Naive thymus-derived CD8-positive, alpha-beta T cell (primary cell): ENCODE measurements at places on chromosomes 12 and 14. TPM values are rescaled to one million over a fixed set of nuclear protein-coding genes. Genes with fewer than 3 reads are reported as not detected.

Gene EIF5
- 375 TPM for total RNA-seq

GRCh38 chr12:99271071-99271470, 376.5 kb upstream of the GARIN6 start:
- H3K27me3 ChIP-seq, result no peaks in the 10 kb centered on the region
- no peak for DNase-seq
- H3K27ac ChIP-seq, result no peak overlapping the region
- H3K4me1 ChIP-seq, result no peaks in the 10 kb centered on the region
- no peak overlapping the region for H3K4me3 ChIP-seq

Gene GPR132
- 36.3 TPM for total RNA-seq

DNA sequence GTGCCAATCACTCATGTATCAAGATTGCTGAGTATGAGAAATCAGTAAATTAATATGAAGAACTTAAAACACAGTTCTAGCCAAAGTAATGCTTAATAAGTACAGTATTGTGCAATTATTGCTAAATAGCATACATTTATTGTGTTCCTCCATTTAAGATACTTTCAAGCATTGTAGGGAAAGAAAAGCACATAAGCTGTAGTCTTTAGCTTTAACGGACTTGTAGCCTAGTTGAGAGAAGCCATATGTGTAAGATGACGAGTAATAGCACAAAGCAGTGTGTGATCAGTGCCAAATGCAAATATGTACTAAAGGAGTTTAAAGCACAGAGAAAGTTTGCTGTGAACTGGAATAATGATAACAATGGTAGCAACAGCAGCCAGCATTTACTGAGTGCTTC, 38.1 kb downstream of the ETV6 start:
- H3K4me3 ChIP-seq, result no peak overlapping the region
- no peak overlapping the region for H3K27ac ChIP-seq
- peaks cover 4% of the 10 kb centered on the region for H3K36me3 ChIP-seq
- H3K27me3 ChIP-seq, result no peaks in the 10 kb centered on the region

Gene STAC3
- total RNA-seq, result 2.5 TPM

DNA sequence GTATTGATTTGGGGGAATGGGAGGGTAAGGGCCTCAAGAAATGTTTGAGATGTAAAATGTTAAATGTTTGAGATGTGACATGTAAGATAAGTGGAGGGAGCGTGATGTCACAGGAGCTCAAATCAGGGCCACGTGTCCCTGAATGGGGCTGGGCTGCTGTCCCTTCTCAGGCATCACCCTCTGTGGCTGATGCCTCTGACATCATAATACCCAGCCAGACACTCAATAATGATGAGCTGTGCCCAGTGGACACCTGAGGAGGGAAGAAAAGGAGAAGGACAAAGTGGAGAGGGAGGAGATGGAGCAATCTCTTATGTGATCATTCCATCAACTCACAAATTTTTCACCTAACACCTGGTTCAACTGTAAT, 120.8 kb downstream of the SAMD4A start:
- H3K4me3 ChIP-seq, result no peak overlapping the region
- peaks cover 4% of the 10 kb centered on the region for H3K4me1 ChIP-seq
